ENCODE measurements at places on chromosomes 5 and 9.

DNA sequence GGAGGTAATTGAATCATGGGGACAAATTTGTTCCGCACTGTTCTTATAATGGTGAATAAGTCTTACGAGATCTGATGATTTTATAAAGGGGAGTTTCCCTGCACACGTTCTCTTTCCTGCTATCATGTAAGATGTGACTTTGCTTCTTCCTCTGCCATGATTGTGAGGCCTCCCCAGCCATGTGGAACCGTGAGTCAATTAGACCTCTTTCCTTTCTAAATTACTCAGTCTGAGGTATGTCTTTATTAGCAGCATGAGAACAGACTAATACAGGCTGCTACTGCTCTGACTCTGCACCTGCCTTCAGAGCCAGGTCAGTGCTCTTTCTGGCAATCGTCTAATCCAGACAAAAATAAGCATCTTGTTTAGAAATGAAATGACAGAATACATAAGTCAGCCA lies 479.2 kb upstream of the TUSC1 start:
- no peak for DNase-seq

- DNase-seq: no peak
Measured at GRCh38 chr9:83012168-83012921, 50.6 kb downstream of the RASEF start.

DNA sequence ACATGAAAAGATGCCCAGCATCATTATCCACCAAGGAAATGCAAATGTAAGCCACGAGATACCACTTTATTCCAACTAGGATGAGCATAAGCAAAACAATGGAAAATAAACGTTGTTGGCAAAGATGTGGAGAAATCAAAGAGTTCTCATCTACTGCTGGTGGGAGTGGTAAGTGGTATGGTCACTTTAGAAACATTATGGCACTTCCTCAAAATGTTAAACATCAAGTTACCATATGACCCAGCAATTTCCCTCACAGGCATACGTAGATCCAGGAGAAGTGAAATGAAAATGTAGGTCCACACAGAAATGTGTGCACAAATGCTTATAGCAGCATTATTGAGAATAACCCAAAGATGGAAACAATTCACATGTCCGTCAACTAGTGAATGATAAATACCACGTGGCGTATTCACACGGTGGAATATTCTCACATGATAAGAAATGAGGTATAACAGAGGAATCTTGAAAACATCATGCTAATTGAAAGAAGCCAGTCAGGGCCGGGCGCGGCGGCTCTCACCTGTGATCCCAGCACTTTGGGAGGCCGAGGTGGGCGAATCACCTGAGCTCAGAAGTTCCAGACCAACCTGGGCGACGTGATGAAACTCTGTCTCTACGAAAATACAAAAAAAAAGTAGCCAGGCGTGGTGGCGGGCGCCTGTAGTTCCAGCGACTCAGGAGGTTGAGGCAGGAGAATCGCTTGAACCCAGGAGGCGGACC lies 16.4 kb upstream of the FLT4 start:
- no peak for DNase-seq

DNA sequence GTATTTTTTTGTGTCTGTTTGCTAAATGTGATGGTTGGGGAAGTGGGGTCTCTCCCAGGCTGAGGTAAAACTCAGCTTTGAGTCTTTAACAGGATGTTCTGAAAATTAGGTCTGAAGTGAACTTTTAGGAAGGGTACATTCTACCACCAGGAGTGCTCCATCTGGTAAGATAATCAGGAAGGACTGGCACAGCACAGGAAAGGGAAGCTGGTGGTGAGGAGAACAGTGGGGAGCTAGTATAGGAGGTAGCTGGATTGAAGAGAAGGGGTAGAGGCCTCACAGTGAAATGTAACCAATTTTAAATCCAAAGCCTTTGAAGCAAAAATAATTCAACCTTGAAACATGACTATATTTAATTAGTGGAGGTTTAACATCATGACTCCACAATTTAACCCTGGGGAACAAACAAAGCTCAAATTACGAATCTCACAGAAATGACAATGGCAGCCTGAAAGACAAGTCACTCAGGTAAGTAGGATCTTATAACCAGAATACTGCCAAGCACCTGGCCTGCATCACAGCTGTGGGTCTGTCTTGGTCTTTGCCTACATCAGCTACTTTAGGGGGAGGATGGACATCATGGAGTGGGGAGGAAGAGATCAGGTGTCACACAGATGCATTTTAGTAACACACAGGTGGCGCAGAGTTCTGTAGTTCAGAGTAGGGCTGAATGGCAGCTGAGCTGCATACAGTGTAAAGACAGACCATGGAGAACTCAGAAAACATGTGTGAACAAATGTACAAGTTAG lies 445.3 kb downstream of the DMRT2 start:
- DNase-seq: no peak

DNA sequence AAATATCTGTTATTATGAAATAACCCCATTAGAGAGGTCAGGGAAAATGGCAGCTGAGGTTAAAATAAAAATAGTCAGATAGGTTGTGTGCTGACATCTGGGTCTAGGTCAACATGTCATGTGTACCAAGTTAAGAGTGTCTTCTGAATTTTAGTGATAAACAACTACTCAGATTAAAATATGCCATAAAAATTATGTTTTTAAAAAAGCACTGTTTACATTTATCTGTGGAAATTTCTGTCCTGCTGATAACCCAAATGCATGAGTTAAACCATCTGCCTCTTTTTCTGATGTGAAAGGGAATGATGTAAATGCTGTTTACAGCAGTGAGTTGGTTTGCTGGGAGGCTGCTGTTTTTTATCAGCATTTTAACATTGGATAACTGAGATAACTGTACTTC lies 361.2 kb upstream of the TARS1 start:
- no peak for DNase-seq

GRCh38 chr5:16446993-16447392 lies 18.6 kb downstream of the ZNF622 start:
- no peak for DNase-seq

DNA sequence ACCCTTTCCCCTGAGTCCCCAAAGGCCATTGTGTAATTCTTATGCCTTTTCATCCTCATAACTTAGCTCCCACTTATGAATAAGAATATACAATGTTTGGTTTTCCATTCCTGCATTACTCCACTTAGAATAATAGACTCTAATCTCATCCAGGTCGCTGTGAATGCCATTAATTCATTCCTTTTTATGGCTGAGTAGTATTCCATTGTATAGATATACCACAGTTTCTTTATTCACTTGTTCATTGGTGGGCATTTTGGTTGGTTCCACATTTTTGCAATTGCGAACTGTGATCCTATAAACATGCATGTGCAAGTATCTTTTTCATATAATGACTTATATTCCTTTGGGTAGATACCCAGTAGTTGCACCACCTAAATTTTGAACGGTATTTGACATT lies 101.5 kb downstream of the SEMA5A start:
- DNase-seq: no peak

GRCh38 chr9:37732952-37733351 lies 20.7 kb upstream of the TRMT10B start:
- DNase-seq: no peak

DNA sequence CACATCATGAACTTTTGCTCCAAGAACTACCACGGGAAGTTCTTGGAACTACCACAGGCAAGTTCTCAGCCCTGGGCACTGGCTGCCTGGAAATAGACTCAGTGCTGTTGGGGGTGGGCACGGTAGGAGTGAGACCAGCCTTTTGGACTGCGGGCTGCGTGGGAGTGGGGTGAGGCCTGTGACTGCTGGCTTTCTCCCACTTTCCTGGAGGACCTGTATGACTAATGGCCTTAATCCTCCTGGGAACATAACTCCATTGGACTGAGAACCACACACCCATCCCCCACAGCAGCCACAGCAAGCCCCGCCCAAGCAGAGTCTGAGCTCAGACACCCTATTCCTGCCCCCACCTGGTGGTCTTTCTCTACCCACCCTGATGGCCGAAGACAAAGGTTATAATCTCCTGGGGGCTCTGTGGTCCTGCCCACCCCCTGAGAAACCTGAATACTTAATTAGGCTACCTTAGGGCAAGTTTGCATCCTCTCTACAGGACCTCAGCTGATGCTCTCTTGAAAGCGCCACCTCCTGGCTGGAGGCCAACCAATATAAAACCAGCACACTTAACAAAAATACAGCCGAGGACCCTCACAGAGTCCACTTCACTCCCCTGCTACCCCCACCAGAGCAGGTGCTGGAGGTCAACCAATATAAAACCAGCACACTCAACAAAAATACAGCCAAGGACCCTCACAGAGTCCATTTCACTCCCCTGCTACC lies 112.6 kb downstream of the CACNA1B start:
- no peak for DNase-seq

Data from iPS DF 19.7 (cell line).